ENCODE measurements at places on chromosomes 4 and X.

DNA sequence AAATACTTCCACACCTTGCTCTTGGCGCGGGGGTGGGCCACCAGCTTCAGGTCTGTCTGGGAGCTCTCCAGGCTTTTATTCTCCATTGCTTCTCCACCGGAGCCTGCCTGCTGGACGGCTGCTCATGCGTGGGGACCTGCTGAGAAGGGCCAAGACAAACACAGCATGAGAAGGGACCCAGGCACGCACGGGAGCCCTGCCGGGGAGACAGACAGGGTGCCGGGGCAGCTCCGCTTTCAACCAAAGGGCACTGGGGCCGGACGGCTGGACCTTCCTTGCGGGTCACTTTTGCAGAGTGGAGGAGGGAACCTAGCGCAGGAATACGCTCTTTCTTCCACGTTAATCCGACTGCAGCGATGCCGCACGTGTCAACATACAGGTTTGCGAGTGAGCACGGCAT lies 10.1 kb downstream of the DHRSX start:
- no peak for DNase-seq

DNA sequence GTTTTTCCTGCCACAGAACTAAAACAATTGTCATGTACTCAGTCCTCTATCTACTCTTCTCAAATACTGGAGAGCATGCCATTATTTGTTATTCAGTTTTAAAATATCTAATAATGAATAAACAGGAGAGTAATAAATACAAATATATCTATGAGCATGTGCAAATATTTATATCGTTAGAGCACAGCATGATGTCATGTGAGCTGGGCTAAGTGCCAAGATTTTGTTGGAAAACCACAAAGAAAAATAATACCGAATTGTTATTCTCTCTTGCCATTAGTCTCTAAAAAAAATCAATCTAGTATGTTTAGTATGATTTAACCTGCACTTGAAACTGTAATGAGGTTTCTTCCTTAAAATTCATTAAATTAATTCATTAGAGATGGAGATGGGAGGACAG lies 97.3 kb downstream of the DDX60 start:
- DNase-seq = no peak

DNA sequence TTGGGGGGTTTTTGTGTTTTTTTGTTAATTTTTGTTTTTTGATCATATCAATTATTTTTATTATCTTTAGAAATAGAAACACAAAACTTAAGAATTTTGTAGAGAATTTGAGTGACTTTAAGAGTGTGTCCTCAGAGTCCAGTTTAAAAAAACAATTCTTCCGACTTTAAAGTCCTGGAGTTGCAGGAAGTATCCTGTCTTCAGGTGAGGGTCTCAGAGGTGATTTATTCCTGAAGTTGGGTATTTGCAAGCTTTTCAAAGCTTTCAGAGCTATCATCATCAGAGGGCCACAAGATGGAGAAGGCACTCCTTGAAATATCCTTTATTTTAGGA lies 23.0 kb downstream of the TLR10 start:
- no peak for DNase-seq

DNA sequence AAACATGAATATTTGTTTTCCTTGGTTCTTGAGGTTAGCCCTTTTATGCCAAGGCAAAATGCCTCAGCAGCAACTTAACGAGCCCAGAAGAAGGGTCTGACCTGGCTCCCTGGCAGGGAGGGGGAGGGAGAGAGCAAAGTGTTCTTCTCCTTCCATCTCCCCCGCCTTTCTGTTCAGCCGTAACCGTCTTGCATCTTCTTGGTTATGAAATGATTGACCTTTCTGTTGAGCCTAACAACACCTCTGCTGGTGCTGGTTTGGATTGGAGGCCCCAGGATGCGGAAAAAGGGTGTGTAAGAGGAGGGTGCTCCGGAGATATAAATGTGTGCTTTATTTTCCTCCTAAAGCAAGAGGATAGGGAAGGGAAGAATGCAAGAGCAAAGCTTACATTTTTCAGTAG lies 44.7 kb downstream of the PTTG2 start:
- DNase-seq = no peak

Measured in left cardiac atrium (tissue), 4 donors.